AG04450 (cell line): ENCODE measurements at places on chromosomes 2 and 18. TPM values are rescaled to one million over a fixed set of nuclear protein-coding genes. Genes with fewer than 3 reads are reported as not detected.

GRCh38 chr2:1543776-1544477 is 130.7 kb downstream of the TPO start:
- DNase-seq = no peak

- no peak for DNase-seq
Measured at GRCh38 chr2:223047260-223047761, 4.7 kb upstream of the KCNE4 start.

- DNase-seq = no peak
Measured at GRCh38 chr2:142786918-142787702, 90.4 kb upstream of the KYNU start.

Gene CABYR
- 9.9 and 11.8 TPM in 2 replicates for polyA plus RNA-seq
